Lung microvascular endothelial cell (primary cell): ENCODE measurements at places on chromosomes 11 and 22.

- no peak for DNase-seq
Measured at GRCh38 chr11:28464252-28464867, 356.2 kb downstream of the METTL15 start.

- no peak for DNase-seq
Measured at GRCh38 chr11:126343051-126343450, 12.4 kb upstream of the ST3GAL4 start.

GRCh38 chr11:36056160-36056751 is 112.4 kb downstream of the LDLRAD3 start:
- peak; percentile 69 for DNase-seq

DNA sequence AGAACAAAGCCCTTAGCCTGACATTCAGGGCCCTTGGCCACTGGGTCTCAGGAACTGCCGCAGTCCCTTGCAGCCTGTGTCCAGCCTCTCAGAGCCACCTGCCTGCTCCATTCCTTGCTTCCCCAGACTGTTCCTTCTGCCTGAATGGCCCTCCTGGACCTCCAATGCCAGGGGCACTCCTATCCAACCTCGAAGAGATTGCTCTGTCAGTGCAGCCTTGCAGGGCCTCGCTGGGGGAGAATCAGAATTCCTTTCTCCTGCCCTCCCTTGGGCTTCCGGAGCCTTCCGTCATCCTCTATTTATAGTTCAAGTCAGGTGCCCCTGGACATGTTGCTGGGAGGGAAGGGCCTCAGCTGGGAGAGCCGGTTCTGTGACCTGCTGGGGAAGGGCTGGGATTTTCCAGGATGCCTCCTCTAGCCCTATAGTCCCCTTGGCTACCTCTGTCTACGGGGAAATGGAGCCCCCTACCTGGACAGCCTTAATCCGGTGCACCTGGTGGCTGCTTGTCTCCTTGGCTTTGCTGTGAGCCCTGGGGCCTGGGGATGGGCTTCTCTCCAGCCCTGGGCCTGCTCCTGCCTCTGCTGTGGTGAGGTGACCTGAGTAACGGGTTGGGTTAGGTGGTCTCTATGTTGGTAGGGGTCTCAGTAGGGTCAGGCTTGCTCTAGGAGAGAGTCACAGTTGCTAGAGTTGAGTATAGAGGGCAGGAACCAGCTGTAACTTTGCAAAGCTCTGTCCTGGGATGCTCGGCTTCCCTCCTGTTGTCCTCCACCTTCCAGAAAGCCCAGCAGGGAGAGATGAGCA is 45.9 kb upstream of the SYT7 start:
- peak; percentile 38 for DNase-seq

DNA sequence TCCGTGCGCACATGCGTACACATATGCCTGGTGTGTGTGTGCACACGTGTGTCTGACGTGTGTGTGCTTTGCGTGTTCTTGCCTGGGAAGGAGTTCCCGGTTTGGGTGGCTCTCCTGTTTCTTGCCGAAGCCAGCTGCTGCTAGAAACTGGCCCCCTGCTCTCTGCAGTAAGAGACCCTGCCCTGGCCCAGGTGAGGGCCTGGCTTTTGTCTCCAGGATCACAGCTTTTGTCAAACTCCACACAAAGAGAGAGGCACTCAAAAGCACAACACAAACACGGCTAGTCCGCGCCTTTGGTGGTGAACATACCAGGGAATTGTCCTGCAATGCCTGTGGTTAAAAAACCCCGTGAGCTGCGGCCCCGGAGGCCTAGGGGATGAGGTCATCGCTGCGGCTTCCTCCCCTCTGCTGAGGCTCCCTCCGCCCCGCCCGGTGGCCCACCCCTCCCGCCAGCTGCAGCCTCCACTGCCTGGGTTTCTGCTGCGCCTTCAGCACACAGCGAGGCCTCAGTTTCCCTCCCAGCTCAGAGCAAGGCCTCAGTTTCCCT is 88.9 kb downstream of the KCNQ1 start:
- peak; percentile 43 for DNase-seq

GRCh38 chr11:17397311-17398002 is 9.0 kb upstream of the KCNJ11 start:
- no peak for DNase-seq

- no peak for DNase-seq
Measured at GRCh38 chr11:114228435-114229411, 67.5 kb upstream of the NNMT start.
